NCI-H1048 (cell line): ENCODE measurements at places on chromosomes 3 and 15.

DNA sequence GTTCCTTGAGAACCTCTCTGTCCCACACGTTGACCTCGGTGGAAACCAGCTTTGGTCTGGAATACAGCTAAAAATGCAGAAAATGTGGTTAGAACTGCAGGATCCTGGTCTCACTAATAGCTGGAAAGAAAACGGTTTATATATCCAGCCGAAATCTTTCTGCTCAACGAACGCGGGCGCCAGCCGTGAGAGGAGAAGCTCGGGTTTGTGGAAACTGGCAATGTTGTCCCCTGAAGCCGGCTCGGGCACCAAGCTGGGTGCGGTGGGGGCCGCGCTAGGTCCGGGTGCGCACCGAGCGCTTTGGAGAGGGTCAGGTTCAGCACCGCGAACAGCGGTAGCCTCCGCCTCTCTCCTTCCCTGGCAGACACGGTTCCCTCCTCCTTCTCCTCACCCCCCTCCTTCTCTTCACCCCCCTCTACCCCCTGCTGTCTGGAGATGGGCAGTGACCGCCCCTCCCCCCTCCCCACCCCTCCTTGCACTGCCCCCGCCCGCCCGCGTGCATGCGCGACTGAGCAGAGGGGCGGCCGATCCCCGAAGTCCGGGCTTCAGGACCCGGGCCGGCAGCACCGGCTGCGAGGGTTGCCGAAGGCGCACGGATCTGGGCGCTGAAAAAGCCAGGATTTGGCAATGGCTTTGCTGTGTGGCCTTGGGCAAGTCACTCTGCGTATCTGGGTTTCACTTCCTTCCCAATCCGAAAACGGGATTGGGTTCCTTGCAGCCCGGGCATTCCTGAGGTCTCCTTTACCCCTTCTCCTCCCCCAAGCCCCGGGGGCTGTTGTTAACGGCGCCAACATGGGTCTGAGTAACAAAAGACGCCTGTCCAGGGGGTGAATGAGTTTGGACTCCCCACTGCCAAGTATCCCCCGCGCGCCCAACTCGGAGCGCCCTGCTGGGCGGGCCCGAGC, at the start of gene SKOR1:
Gene SKOR1 (plus strand): TSS at position 534 of the 905 bp plus-strand sequence. CDS start 94 bp downstream, at position 628.
- no peak for DNase-seq

DNA sequence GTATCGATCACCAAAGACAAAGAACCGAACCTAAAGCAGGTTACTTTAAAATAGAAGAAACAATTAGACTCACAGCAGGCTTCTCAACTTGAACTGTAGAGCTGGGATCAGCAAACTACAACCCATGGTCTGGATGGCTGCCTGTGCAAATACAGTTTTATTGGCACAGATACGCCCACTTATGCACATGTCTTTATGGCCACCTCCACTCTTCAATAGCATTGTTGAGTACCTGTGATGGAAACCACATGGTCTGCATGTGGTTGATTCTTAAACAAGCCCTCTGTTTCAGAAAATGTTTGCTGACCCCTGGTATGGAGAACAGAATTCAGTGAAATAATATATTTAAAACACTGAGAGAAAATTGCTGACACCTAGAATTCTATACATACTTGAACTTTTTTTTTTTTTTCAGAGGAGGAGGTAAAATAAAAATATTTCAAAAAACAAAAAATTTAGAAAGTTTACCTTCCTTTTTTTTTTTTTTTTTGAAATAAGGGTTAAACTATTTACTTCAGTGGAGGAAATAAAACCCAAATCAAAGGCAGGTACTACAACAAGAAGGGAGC, 263.8 kb upstream of the ATP10A start:
- DNase-seq = no peak

GRCh38 chr3:172892158-172892557, 141.6 kb downstream of the ECT2 start:
- DNase-seq = no peak

DNA sequence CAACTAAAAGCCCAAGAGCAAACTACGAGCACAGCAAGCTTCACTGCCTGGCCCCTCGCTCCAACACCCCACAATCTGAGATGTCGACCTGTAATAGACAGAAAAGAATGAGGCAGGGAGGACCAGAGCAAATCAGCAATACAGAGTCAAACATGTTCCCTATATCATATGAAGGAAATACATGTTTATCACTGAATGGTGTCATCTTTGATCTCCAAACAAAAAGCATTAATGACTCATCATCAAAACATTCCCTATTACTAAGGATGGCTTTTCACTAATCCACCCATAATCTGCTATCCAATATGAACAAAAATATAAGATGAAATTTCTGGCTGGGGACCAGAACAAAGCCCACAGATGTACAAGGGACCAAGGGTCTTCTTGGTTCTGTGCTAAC, 34.7 kb downstream of the MYO5A start:
- DNase-seq = no peak

DNA sequence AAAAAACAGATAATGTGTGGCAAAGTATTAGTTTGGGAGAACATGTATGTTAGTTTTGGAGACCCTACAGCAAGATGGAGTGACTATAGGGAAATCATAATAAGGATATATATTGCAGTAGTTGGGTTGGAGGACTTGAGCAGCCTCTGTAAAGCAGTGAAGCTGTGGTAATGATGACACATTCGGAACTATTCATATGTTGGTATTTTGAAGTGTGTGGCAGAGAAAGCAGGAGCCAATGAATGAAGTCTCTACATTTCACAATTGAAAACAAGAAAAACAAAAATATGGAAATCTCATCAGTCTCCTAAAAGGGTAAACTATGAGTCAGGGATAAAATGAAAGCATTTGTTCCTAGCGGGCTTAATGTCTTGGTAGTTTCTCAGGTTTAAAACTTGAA, 645.9 kb downstream of the OTOL1 start:
- DNase-seq = no peak

DNA sequence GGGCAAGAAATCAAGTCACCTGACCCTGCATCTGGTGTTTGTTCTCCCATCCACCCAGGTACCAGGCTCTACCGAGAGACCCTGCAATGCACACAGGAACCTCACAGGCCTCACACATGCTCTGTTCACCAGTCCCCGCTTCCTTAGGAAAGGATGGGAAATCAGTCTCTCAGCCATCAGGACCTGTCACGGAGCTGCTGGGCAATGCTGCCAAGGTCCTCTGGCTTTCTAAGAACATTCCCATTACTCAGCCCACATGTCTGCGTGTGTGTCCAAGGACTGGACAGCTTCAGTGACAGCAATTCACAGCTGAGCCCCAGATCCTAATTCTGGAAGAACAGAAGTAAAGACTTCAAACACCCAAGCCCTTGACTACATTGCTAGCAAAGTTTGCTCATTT, 6.5 kb upstream of the SRGAP3 start:
- no peak for DNase-seq

DNA sequence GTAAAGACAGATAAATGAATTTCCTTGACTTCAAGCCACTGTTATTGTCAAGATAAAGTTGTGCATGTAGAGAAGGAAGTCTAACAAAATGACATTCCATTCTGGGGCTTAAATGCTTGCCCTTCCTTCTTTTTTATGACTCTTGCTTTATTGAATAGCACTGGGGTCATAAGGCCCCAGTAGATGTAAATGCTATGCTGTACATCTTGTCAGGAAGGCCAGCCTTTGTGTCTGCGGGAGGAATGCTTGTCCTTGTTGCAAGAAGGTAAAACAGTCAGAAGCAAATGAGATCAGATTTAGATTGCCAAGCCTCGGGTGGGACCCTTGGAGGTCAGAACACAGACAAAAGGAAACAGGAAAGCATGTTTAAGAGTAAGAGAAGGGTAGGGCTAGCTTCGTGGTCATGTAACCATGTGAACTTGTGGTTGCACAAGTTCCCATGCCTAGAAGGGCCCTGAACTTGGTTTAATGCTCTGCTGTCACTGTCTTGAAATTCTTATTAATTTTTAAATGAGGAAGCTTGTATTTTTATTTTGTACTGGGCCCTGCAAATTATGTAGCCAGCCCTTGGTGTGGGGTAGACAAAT, 81.5 kb downstream of the PPM1L start:
- no peak for DNase-seq

GRCh38 chr3:122745369-122746021, 48.1 kb downstream of the HSPBAP1 start:
- no peak for DNase-seq

DNA sequence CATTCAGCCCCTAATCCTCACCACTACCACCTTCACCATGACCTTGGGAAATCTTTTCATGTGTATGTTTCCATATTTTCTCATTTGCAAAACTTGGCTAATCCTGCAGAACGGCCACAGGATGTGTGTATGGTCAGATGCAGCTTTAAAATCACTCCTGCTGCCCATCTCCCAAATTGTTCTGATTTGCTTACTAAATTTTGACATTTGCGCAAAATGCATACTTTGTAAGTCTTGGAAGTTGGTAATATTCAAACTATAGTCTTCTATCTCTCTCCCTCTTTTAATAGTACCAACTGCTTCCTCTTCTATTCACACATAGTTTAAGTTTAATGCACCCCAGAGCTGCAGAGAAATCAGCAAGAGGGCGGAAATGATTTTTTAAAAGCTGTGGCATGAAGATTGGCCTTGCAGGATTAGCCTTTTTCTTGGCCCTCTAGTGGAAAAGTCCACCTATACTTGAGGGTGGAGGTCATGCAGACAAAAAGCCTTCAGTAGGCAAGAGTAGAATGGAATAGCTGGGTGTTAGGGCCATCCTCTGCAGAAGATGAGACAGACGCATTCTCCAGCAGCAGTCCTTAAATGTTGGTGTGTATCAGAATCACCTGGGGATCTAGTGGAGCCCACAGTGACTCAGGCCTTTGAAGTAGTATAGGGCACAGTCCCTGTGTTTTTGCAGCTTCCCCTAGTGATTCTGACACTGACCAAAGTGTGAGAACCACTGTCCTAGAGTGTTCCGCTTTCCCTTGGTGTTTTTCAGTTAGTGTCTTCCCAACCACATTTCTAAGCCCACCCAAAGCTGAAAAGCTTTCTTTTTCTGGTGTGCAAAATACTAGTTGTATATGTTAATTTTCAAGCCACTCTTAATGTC, 181.7 kb downstream of the CHST2 start:
- no peak for DNase-seq

DNA sequence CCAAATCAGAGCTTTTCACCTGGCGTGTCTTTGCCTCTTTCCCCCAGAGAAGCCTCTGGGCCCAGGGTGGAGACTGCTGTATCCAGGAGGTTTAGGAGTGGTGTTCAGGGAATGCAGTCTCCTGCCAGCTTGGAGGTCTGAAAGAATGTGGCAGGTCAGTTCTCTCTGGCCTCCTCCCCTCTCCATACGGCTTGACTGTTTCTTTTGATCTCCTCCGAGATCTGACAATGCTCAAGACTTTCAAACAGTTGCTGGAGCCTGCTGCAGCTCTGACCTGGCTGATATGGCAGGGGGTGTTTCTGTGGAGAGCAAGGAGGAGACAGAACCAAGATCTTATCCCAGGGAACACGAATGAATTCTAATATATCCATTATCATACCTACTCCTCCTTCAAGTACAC, 24.7 kb upstream of the TM4SF4 start:
- no peak for DNase-seq

GRCh38 chr3:123795471-123796251, 88.5 kb downstream of the MYLK start:
- DNase-seq = no peak

DNA sequence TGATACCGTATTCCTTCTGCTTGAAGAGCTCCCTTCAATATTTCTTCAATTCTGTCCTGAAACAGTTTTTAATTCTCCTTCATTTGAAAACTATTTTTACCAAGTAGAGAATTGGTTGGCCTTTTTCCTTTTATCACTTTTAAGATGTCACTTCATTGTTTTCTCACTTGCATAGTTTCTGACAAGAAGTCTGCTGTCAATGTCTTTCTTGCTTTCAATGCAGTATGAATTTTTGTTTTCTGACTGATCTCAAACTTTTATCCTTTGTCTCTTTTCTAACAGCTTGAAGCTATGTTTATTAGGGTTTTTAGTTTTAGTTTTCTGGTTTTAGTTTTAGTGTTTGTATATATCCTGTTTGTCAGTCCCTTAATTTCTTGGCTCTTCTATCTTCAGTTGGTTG, 364.8 kb upstream of the TPRG1 start:
- DNase-seq = no peak

DNA sequence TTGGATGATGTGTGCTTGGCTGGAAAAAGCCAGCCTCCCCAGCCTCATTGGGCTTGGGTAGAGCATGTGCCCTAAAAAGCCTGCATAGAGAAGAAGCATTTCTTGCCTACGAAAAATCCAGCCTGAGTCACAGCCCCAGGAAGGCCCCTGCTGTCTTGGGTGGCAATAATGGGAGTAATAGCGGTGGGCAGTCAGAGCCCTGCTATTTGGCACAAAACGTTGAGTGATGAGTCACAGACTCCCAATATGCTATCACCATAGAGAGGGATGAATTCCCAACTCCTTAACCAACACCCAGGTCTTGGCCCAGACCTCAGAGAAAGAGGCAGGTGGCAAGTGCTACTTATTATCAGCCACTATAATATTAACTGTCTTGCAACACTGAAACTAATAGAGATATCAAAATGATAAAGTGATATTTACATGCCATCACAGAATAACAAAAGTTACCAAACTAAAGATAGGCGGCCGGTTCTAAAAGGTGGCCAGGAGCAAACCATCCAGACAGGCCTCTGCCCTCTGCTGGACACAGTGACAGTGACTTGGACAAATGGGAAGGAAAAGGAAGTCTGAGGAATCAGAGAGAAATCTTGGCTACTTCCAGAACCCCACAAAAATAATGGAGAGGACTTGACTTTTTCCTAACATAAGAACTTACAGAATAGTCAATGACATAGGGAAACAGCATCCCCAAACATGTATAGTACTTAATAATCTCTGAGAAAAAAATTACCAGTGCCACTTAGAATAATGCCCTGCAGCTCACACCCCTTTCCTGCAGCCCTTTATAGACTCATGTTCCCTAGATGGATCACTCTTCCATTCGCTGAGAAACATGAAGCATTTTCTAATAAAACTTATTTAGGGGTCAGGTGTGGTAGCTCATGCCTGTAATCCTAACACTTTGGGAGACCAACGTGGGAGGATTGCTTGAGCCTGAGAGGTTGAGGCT, 51.9 kb upstream of the MUC13 start:
- no peak for DNase-seq

- no peak for DNase-seq
Measured at GRCh38 chr15:58551764-58552504, 120.1 kb downstream of the LIPC start.

- DNase-seq = no peak
Measured at GRCh38 chr15:70480196-70480856, 283.0 kb downstream of the UACA start.

GRCh38 chr3:36258421-36258820, 121.9 kb upstream of the STAC start:
- no peak for DNase-seq

GRCh38 chr15:52039925-52040781, 21.1 kb downstream of the MAPK6 start:
- DNase-seq = no peak

- DNase-seq = no peak
Measured at GRCh38 chr15:45637552-45638033, 2.8 kb downstream of the SQOR start.

GRCh38 chr15:26095710-26096330, 232.7 kb upstream of the ATP10A start:
- DNase-seq = no peak
